Fibroblast of the aortic adventitia (primary cell): ENCODE measurements at places on chromosomes 7 and 10. TPM values are rescaled to one million over a fixed set of nuclear protein-coding genes. Genes with fewer than 3 reads are reported as not detected.

The FAM237B gene
- not detected in 2 replicates for total RNA-seq

- no peak for DNase-seq
Observed at GRCh38 chr10:6463366-6463765, 116.7 kb downstream of the PRKCQ start.

DNA sequence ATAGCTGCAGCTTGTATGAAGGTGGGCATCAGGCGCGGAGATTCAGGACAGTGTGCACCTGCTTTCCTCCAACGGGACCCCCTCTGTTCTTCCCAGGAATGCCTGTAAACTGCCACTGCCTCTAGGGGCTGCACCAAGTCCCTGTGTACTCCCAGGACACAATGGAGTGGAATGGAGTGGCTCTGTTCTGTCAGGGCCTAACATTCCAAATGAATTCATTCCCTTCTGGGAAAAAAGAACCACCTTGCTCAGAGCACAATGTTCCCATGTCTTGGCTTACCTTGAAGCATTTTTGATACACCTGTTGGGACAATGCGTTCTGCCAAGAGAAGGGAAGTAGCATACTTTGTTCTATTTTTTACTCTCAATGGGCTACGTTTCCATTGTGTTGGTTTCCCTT lies 339.4 kb downstream of the FRMD4A start:
- no peak for DNase-seq

The CELF2 gene
- 21.9 and 42.8 TPM in 2 replicates for total RNA-seq

DNA sequence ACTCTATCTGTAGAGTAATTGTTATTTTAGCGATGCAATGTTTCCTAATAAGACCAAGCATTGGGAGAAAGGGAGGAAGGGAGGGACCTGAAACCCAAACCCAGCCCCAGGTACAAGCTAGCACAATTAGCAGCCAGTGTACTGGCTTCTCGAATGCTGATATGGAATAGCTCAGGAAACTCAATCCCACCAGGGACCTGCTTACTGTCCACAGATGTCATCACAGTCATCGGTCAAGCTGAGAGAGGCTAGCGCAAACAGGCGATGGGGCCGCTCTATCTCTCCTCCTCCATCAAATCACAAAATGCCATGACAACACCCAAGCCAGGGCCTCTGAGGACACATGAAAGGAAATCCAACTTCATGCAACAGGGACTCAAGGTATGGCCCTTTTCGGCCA lies 192.1 kb downstream of the KCNMA1 start:
- DNase-seq: no peak

DNA sequence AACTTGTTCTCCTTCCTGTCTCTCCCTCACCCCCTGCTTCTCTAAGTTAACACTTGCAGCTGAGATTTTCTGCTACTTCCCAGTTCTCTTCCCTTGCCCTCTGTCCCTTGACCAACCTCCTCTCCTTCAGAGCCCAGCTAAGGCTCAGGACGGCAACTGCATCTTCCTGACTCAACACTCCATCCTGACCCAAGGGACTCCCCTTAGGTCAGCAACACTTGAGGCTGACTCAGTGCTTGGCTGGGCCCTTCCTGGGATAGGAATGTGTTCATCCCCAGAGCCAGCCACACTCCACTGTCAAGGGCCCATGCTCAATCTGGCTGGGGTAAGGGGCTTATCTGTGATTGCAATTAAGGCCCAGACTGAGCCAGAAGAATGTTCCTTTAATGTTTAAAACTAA lies 3.4 kb downstream of the CALHM2 start:
- peak; percentile 90 for DNase-seq

GRCh38 chr7:55966851-55967250 lies 2.5 kb downstream of the NIPSNAP2 start:
- no peak for DNase-seq
